ENCODE measurements at places on chromosomes 2 and 18.

- no peak for DNase-seq
These were observed 551.1 kb upstream of the CELF4 start for GRCh38 chr18:38116716-38117115.

GRCh38 chr2:45258311-45258710 is 249.1 kb upstream of the SIX2 start:
- no peak for DNase-seq

- DNase-seq: no peak
These were observed 92.8 kb downstream of the NFATC1 start for GRCh38 chr18:79488311-79489050.

GRCh38 chr18:8423051-8423557 is 186.1 kb upstream of the RAB12 start:
- no peak for DNase-seq

- no peak for DNase-seq
These were observed 1658.2 kb upstream of the PIK3C3 start for GRCh38 chr18:40296717-40297413.

- no peak for DNase-seq
These were observed 21.7 kb downstream of the C18orf63 start for GRCh38 chr18:74337155-74337911.

DNA sequence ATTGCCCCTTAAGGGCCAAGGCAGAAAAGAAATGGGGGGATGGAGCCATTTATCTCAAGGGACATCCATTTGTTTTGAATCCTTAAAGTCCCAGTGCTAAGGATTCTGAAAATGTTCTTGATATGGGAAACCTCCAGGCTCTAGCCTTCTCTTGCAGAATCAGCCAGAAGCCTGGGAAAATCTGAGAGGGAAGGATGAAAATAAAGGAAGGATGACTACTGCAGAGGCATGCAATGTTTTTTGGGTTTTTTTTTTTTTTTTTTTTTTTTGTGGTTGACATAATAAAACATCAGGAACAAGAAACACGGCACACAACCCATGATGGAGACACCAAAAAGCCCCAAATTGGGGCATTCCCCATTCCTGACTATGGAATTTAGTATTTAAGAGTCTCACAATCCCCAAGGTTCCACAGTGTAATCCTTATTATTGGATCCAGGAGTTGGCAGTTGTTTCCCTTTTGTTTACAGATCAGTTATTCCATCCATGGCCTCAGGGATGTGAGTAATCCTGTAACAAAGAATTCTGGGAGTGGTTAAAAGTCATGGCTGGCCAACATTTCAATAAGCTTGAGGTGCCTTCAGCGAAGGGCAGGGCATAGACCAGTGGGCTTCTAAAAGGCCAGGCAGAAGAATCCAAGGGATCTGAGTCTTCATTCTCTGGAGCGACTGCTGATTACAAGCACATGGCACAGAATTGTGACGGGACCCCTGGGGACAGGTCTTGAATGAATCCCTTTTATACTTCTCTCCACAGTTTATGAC is 337.5 kb downstream of the GULP1 start:
- no peak for DNase-seq

DNA sequence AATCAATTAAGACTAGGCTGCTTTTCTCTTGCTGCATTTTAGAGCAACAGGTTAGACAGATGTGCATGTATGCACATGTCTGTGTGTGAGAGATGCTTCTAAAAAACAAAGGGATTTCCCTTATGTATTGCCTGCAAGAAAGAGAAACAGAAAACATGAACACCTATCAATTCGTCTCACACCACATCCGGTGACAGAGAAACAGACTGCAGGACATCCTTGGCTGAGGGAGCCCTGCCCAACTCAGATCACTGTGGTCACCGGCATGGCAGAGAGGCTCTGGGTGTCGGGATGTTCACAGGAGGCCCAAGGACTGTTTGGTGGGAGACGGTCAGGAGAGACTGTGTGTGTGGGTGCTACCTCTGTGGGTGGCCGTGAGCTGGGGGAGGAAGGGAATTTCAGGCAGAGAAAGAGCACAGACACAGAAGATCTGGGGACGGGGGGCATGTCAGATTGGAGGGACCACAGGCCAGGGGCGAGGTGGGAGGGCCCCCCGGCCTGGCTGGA is 24.9 kb downstream of the FHL2 start:
- DNase-seq: no peak

- no peak for DNase-seq
These were observed 172.0 kb downstream of the TNS1 start for GRCh38 chr2:217830807-217831206.

GRCh38 chr2:63871864-63872263 is 30.2 kb downstream of the UGP2 start:
- no peak for DNase-seq

GRCh38 chr2:73983322-73984202 is 1.1 kb upstream of the TET3 start:
- no peak for DNase-seq

DNA sequence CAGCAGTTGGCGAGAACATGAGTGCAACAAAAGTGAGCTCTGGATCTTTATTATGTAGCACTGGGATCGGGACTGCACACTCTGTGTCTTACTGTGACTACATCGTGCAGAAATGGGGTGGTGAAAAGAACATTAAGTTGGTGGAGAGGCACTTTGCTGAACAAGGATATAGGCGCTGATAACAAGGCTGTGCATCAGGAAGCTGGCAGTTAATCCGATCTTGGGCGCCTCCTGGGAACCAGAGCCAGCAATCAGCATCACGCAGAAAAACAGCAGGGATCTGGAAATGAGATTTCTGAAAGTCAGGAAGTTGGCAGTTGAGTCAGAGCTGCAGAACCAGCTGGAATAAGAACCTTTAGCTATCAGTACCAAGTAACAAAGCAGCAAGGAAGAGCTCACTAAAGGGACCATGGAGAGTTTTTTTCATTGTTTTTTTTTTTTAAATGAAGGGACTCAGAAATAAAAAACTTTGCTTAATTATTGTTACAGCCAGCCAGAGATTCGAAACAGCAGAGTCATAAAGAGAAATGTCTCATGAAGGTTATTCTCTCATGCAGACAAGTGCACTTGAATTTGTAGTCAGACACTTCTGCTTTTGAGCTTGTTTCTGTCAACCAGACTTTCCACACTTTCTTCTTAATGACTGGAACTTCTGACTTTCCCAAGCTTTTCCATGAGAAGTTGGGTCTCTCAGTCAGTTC is 22.8 kb upstream of the MYO3B start:
- DNase-seq: no peak

Measured in stimulated activated CD4-positive, alpha-beta T cell treated with anti-CD3 and anti-CD28 coated beads, Interleukin-4, amount 100 ng/mL, for 4 hours (primary cell).